HTR-8/SVneo (cell line): ENCODE measurements at places on chromosomes 3 and 15.
A peak's percentile ranks its signal among the peaks of the same experiment; 100 is the strongest.

DNA sequence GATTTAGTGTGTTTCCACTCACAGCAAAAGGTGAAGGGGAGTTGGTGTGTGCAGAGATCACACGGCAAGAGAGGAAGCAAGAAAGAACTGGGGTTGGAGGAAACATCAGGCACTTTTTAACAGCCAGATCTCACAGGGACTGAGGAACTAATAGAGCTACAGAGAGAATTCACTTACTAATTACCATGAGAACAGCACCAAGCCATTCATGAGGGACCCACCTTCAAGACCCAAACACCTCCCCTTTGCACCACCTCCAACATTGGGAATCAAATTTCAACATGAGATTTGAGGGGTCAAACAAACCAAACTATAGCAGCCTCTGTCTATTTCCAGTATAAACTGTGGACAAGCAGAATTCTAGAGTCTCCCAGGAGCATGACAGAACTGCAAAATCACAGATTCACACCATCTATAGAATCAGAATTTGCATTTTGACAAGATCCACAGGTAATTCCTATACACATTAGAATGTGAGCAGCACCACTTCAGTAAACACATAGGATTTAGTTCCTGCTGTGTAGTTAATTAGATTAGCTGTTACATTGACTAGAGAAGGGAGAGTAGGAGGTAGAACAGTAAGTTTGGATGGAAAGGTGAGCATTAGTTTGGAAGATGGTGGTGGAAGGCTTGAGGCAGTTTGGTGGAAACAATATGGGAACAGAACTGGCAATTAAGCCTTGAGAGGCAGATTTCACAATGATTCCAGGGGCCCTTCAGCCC is 311.7 kb downstream of the NSUN3 start:
- DNase-seq: no peak

GRCh38 chr15:50390554-50391264 is 33.5 kb upstream of the USP8 start:
- DNase-seq: no peak

GRCh38 chr3:72150634-72151412 is 365.9 kb upstream of the PROK2 start:
- no peak for DNase-seq

GRCh38 chr15:31106495-31107300 is 5.2 kb upstream of the TRPM1 start:
- DNase-seq: no peak

- DNase-seq: no peak
These were observed 128.7 kb downstream of the LRRN1 start for GRCh38 chr3:3927965-3928364.

- DNase-seq: peak; percentile 69
These were observed 6.3 kb downstream of the VILL start for GRCh38 chr3:37996785-37997301.

- DNase-seq: no peak
These were observed 130.8 kb downstream of the GHSR start for GRCh38 chr3:172317481-172317880.

- DNase-seq: no peak
These were observed 34.1 kb upstream of the KLF13 start for GRCh38 chr15:31292391-31293015.
